ENCODE measurements at places on chromosomes 6 and 20.

GRCh38 chr6:110590821-110591351 lies 114.5 kb upstream of the SLC22A16 start:
- no peak for DNase-seq

GRCh38 chr20:36181934-36182603 lies 27.5 kb downstream of the EPB41L1 start:
- no peak for DNase-seq

DNA sequence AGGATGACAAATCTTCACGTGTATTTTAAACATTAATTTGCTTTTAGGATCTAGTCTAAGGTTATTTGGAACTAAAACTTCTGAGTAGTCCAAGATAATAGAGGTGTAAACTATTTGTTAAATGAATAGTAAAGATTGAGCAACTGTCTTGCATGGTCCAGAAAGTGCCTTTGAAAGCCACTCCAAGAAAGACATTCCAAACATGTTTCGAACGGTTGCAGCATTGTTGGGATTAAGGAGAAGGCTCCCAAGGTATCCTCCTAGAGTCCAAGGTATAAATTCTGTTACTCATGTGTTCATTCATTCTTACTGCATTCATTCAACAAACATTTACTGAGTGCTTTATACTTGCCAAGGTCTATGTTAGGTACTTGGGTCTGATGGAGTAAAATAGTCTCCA lies 28.8 kb upstream of the MYLK2 start:
- no peak for DNase-seq

DNA sequence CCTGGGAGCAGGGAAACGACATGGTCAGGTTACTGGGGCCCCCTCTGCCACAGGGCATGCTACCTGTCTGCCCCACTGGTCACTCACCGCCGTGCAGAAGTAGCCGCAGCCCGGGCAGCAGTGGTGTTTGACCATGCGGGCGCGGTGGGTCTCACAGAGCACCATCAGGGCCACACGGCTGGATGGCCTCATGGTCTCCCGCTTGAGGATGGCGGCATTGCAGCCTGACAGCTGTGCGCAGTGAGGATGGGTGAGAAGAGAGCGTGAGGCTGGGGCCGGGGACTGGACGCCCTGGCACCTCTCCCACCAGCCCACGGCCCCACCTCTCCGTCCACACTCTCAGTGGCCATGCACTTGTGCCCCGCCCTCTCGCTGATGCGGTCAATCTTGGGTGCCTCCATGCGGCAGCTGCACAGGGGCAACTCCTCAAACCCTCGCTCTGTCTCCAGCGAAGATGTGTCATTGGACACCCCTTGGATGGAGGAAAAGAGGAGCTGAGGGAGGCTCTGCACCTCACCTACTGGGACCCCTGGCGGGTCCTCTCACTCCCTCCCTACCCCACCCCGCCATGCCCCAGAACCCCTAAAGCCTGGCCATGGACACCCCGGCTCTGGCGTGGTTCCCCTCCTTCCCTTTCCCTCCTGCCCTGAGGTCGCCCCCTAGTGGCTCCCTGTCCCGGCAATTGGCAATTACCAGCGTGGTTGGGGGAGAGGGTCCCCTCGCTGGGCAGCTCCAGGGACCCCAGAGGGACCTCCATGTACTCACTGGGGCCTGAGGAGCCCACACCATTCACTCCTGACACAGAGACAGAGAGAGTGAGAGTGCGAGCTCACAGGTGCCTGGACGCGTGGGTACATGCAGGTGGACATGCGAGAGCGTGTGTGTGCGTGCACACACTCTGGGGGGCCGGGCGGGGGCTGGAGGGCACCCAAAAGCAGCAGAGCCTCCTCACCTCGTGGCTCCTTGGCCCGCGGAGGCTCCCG lies 8.9 kb downstream of the EHMT2 start:
- DNase-seq: no peak

DNA sequence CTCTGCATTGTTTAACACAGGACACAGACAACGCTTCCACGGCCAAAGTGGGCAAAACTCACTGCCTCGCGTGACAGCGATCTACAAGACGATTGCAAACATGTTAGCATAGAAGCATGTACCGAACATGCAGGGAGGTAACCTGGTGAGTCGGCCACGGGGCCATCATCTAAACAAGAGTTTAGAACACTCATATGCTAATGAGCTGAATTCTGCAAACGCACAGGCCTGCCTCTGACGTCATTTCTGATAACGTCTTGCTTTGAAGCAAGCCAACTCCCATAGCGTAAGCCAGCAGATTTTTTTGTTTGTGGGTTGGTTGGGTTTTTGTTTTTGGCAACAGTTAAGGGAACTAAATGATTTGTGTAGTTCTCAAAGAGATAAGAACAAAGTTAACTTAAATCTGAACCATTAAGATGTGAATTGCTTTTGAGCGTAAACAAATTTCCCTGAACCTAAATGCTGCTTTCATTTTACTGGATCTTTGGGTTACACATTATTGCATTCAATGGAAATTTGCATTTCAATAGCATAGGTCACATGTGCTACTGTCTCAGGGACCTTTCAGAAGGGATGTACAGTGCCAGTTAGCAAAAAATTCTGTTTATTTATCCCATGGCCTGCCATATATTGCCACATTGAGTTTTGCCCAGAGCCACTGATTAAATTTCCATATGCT lies 184.5 kb upstream of the PDE10A start:
- DNase-seq: no peak

GRCh38 chr6:122702841-122703240 lies 76.7 kb upstream of the FABP7 start:
- no peak for DNase-seq

- DNase-seq: no peak
These were observed 28.1 kb upstream of the PNPLA1 start for GRCh38 chr6:36241728-36242127.

GRCh38 chr6:77457720-77458349 lies 5.5 kb downstream of the HTR1B start:
- no peak for DNase-seq
